ENCODE measurements at places on chromosomes 1 and 21. TPM values are rescaled to one million over a fixed set of nuclear protein-coding genes. Genes with fewer than 3 reads are reported as not detected.

FMO1 gene
- not detected for total RNA-seq

GJA4 gene
- total RNA-seq = 2.6 TPM

HSD11B1 gene
- total RNA-seq = not detected

DNAJC28 gene
- 0.97 TPM for total RNA-seq

LAMB3 gene
- 4.6 TPM for total RNA-seq
